ENCODE measurements at places on chromosomes 7 and 10.
A peak's percentile ranks its signal among the peaks of the same experiment; 100 is the strongest.

- no peak for DNase-seq
Observed at GRCh38 chr10:46556515-46557318, at the start of gene GPRIN2. Gene GPRIN2 (minus strand): TSS chr10:46556658. CDS start chr10:46550736, 5,922 bp downstream.

GRCh38 chr7:20200361-20200760 lies 16.8 kb downstream of the MACC1 start:
- DNase-seq: peak; percentile 96

DNA sequence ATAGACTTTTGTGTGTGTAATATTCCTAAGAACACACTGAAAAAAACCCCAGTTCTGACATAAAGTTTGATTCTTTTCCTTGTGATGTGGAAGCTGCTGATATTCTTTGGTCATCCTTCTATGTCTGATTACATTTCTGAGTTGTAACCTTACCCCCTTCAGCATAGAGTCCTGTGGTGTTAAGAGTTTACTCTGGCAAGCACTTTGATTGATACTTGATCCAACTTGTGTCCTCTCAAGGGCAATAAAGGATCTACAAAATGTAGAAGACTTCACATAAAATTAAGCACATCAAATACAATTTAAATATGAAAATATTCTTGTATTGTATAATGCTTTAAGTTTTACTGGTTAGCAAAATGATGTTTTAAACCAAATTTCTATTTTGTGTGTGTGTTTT lies 221.7 kb upstream of the DKK1 start:
- DNase-seq: no peak

DNA sequence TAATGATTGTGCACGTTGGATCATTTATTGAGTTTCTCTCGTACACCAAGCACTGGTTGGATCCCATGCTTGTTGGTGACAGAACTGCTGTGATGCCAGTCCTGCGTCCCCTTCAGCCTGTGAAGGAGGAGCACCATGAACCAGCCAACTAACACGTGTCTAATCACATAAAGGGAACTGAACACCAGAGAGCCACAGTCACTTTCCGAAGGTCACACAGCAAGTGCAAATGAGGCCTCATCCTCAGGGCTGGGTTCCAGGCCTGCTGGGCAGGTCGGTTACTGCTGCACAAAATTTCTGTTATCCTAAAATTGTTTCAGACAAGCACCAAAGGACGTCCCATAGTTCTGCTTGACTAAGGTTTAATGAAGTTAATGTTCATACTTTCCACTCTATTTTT lies 332.0 kb upstream of the ZNF32 start:
- no peak for DNase-seq

GRCh38 chr7:43113622-43114457 lies 1.4 kb downstream of the HECW1 start:
- DNase-seq: no peak
